ENCODE measurements at places on chromosomes 16 and 17.

DNA sequence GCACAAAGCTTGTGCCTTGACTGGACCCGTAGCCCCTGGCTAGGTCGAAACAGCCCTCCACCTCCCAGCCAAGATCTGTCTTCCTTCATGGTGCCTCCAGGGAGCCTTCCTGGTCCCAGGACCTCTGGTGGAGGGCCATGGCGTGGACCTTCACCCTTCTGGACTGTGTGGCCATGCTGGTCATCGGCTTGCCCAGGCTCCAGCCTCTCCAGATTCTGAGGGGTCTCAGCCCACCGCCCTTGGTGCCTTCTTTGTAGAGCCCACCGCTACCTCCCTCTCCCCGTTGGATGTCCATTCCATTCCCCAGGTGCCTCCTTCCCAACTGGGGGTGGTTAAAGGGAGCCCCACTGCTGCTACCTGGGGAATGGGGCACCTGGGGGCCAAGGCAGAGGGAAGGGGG is 3.5 kb downstream of the CTRL start:
- no peak for DNase-seq

GRCh38 chr17:45857977-45858708 is 13.5 kb downstream of the SPPL2C start:
- DNase-seq = no peak

GRCh38 chr17:21538615-21539014 is 153.7 kb upstream of the KCNJ18 start:
- DNase-seq = no peak

- DNase-seq = no peak
These were observed 543 bp upstream of the GPS2 start for GRCh38 chr17:7315570-7316235.

GRCh38 chr16:12532871-12533610 is 270.6 kb downstream of the CPPED1 start:
- DNase-seq = no peak

DNA sequence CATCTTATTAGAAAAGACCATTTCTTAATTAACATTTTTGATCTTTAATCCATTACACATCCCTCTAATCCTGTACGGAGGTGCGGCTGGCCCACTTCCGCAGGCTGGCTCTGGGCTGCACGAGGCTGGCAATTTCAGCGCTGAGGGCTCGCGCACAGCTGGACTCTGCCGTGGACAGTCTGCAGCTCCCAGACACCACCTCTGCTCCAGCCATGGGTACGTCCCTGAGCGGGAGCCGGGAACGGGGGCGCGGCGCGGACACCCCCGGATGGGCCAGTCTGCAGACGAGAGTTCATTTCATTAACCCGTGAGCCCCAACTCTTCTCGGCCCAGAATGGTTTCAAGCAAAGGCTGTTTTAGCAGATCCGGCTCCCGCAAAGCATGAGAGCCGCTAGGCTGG is 87.9 kb downstream of the ZNF423 start:
- no peak for DNase-seq

GRCh38 chr16:88312732-88313131 is 70.0 kb upstream of the ZNF469 start:
- no peak for DNase-seq

DNA sequence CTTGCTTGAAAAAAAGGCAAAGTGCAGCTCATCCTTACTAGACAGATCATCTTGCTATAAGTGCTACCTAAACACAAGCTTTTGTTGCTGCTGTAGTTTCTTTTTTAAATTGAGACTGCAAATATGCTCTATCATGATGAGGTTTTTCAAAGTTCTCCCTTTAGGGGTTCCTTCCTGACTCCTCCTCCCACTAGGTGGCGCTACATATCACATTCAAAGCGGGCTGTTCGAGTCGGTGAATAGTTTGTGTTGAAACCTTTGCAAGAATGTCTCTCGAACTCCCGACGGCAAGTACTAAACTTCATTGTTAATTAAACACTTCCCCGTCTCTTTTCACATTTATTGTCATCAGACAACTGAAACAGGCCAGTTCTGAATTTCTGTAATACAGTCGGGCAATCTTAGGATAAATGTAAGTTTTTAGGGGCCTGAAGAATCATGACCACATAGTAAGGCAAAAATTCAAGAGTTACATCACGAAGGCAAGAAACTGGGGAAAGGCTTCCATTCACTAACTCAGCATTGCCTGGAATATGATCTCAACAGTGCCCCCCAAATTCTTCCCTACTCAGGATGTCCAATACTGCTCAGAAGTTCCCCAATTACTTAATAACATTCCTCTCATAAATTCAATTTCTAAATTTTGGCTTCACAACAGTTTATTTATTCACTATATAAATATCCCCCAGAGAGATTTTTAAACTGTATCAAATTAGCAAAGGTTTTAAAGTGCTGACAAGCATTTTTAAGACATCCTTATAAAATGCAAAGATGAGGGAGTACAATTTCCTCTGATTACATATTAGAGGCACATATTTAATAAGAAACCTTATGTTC is 6.7 kb downstream of the HS3ST3A1 start:
- DNase-seq = peak; percentile 57

DNA sequence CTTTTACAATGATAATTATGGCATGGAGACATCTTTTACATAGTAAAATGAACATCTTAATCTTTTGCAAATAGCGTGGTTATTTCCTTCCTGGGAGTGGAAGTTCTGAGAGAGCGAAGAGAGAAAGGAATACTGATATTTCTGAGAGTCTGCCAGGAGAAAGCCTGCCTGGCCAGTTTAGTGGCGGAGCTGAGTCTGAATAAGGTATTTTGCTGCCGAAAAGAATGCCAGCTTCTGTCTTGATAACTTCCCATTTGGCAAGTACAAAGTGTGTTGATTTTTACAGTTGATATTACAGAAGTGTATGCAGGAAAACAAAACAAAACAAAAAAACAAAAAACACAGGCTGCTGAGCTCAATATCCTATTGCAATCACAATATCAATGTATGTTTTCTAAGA is 55.9 kb downstream of the KCNJ2 start:
- no peak for DNase-seq

DNA sequence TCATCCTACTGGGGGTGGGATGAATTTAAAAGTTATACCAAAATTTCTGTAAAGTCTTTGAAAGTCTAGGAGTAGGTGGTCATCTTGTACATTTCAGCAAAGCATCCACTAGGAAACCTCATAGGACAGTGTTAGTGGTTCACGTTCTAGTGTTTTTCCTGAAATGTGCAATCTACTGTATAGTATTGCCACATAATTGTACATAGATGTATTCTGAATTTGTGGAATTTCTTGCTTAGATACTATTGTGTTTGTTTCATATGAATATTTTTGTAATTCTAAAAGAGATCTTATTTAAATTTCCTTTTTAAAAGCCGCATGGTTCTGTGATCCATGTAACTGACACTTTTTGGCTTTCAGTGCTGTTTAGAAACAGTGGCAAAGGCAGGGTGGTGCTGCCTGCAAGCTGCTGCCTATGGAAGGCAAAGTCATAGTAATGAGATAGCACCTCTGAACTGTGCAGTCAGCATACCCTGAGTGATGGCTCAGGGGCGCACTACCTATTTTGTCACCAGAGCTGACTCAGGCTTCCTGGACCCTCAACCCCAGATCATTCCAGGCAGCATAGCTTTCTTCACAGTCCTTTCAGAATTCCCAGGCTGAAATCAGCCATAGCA is 193.3 kb downstream of the MRTFB start:
- no peak for DNase-seq

- DNase-seq = no peak
These were observed 96.6 kb upstream of the SIAH1 start for GRCh38 chr16:48481772-48482171.

GRCh38 chr17:61338000-61338798 is 61.4 kb upstream of the TBX2 start:
- DNase-seq = peak; percentile 46

DNA sequence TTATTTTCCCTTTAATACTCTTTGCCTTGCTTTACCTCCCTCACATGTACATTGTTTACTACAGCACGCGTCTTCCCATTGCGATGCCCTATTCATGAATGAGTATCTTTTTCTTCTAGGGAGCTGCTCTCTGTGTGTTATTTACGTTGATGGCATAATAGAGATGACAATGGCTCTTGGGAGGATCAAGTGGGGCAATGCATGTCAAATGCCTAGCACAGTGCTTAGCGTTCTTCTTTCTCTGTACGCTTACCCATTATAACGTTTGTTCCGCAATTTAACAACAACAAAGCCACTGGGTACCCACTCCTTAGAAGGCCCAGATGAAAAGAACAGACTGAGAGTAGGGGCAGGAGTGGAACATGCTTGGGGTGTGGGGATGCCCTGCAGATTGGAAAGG is 271.6 kb upstream of the TNRC6C start:
- DNase-seq = no peak

DNA sequence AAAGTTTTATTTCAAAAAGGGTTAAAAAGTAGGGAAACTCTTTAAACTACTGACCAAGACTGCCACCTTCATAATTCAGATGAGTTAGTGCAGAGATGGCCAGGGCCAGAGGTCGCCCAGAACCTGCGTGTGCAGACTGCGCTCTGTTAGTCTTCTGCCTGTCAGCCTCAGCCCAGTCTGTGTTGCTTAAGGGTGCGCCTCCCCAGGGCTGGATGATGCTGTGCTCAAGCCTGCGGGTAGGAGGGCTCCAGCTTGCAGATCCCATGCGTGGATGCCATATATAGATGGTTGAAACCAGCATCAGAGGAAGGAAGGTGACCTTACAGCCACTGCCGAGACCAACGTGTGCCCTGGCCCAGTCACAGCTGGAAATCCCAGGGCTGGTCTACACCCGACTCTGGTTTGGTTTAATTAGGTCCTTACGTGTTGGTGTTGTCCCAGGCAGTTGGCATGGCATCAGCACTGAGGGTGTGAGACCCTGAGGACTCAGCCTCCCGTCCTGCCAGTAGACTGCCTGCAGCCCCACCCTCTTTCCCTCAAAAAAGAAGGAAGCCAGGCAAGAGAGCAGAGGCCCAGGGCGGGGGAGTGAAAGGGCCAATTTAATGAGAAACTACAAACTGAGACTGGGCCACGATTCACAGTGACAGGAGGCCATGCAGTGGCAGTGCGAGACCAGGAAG is 27.7 kb downstream of the CDIP1 start:
- DNase-seq = no peak

- DNase-seq = no peak
These were observed 24.8 kb downstream of the NFAT5 start for GRCh38 chr16:69590590-69590989.

- no peak for DNase-seq
These were observed 81.3 kb upstream of the PLCG2 start for GRCh38 chr16:81697616-81698309.

GRCh38 chr17:17108451-17109049 is 66.3 kb downstream of the MPRIP start:
- DNase-seq = no peak

DNA sequence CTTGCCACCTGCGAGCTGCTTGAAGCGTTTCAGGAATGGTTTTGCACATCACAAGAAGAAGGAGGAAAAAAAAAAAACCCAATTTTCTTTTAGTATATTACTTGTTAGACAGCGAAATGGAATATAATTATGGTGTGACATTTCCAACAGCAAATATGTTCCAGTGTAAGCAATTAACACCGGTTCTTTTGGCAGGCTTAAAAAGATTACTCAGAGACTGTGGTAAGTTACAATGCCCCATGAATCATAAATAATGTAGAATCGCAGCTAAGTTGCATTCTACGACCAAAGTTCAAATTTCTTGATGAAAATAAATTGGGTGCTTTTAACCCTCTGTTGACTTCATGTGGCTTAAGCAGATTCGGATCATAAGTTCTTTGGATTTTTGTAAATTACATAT is 245.2 kb downstream of the XYLT1 start:
- DNase-seq = no peak

DNA sequence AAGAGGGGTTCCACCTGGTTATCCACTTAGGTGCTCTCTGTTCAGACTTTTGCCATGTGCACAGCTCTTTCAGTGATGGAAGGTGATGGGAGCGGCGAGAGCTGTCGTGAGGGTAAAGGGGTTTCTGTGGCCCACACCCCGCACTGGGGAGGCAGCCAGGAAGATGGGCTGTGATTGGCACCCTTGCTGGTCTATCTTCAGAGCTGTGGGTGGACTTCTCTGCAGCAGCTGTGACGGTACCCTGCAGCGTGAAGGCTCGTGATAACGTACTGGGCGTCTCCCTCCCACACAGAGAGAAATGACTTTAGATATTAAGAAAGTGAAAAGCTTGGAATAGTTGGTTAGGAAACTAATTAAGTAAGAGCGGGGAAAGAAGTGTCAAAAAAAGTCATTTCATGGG is 45.8 kb downstream of the MPRIP start:
- no peak for DNase-seq

DNA sequence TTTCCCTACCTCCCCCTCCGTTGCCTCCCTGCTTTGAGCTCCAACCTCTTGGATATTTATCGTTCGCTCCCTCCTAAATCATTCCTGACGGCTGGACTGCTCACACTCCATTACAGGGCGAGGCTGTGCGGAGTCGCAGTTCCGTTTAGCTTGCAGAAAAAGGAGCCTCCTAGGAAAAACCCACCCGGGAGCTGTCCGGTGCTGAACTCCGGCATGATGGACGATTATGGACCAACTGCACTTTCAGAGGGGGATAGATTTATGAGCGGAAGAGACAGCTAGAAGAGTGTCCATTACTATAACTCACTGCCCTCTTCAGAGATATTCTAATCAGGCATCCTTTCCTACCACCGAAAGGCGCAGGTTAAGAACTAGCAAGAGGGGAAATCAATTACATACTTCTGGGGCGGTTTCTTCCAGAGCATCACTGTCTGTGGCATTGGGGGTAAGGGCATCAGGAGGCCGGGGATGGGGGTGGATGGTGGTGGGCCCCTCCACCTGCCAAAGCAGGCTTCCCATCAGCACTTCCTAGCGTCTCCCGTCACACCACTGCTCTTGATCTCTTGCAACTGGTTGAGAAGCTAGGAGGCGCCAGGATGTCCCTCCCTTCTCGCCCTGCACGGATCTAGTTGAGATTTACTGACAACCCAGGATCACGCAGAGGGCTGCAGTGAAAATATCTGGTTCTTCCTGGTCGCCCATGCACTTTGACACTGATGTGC is 251.2 kb downstream of the ENGASE start:
- DNase-seq = no peak

- DNase-seq = no peak
These were observed 2.1 kb upstream of the NAGPA start for GRCh38 chr16:5035909-5036227.

GRCh38 chr17:2275722-2276121 is 27.9 kb downstream of the SMG6 start:
- no peak for DNase-seq

- no peak for DNase-seq
These were observed 18.3 kb upstream of the PABPN1L start for GRCh38 chr16:88884569-88885271.

DNA sequence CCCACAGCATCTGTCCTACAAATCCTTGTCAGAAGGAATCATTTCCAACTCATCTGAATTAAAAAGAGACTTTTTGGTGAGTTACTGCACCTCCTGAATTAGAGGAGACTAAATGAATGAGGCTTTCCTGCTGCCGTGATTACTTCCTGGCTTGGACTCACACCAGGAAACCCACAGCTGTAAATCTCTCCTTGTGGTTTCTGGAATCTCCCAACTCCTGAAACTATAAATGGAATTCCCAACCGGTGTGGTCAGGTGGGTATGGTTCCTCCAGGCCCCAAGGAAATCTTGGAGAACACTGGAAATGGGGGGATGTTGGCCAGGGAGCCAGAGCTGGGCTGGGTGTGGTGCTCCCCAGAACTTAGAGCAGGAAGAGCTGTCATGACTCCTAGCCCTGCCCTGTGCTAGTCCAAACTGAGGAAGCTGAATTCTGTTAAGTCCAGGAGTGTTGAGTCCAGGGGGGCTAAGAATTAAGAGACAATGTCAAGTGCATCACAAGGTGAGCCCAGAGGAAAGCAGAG is 216.4 kb downstream of the GSG1L start:
- no peak for DNase-seq

GRCh38 chr17:40283662-40284061 is 4.0 kb upstream of the CDC6 start:
- DNase-seq = peak; percentile 87

- DNase-seq = no peak
These were observed 30.0 kb upstream of the CLEC18A start for GRCh38 chr16:69921127-69921526.

All from AG04449 (cell line).